MCF 10A (cell line): ENCODE measurements at places on chromosomes 11 and 22. TPM values are rescaled to one million over a fixed set of nuclear protein-coding genes. Genes with fewer than 3 reads are reported as not detected.

The MRGPRX2 gene
- not detected in 2 replicates for total RNA-seq

The HORMAD2 gene
- not detected in 2 replicates for total RNA-seq

The MGAT3 gene
- not detected in 2 replicates for total RNA-seq

The RASD2 gene
- total RNA-seq: not detected in 2 replicates

The SOX6 gene
- total RNA-seq: 5.2 and 6.4 TPM in 2 replicates

The PAAF1 gene
- 21.6 and 26.4 TPM in 2 replicates for total RNA-seq

The LMNTD2 gene
- 6.1 and 8.0 TPM in 2 replicates for total RNA-seq

The NXPE1 gene
- not detected in 2 replicates for total RNA-seq

The HEPN1 gene
- total RNA-seq: not detected in 2 replicates

The HOATZ gene
- not detected in 2 replicates for total RNA-seq

The ANO1 gene
- total RNA-seq: not detected in 2 replicates

The RFPL3 gene
- total RNA-seq: not detected in 2 replicates

The WT1 gene
- total RNA-seq: 0.22 and 0.61 TPM in 2 replicates

The GGTLC2 gene
- total RNA-seq: not detected in 2 replicates

The MS4A15 gene
- not detected in 2 replicates for total RNA-seq

The TAGLN gene
- 18.0 and 45.4 TPM in 2 replicates for total RNA-seq

The MYOD1 gene
- total RNA-seq: not detected in 2 replicates

The SLC37A4 gene
- 6.8 and 10.0 TPM in 2 replicates for total RNA-seq

The KIRREL3 gene
- total RNA-seq: not detected in 2 replicates

The TMEM86A gene
- total RNA-seq: 0.30 and 0.49 TPM in 2 replicates

The OR51L1 gene
- total RNA-seq: not detected in 2 replicates
